HFFc6 (cell line): ENCODE measurements at places on chromosomes 16 and 17. TPM values are rescaled to one million over a fixed set of nuclear protein-coding genes. Genes with fewer than 3 reads are reported as not detected.

The TEX19 gene
- total RNA-seq: not detected in 3 replicates

The SLC16A6 gene
- total RNA-seq: 0.13 to 0.42 TPM (median 0.39 TPM) in 3 replicates

The NPIPB9 gene
- total RNA-seq: 0.16 to 0.42 TPM (median 0.29 TPM) in 3 replicates

The MYH8 gene
- not detected in 3 replicates for total RNA-seq

DNA sequence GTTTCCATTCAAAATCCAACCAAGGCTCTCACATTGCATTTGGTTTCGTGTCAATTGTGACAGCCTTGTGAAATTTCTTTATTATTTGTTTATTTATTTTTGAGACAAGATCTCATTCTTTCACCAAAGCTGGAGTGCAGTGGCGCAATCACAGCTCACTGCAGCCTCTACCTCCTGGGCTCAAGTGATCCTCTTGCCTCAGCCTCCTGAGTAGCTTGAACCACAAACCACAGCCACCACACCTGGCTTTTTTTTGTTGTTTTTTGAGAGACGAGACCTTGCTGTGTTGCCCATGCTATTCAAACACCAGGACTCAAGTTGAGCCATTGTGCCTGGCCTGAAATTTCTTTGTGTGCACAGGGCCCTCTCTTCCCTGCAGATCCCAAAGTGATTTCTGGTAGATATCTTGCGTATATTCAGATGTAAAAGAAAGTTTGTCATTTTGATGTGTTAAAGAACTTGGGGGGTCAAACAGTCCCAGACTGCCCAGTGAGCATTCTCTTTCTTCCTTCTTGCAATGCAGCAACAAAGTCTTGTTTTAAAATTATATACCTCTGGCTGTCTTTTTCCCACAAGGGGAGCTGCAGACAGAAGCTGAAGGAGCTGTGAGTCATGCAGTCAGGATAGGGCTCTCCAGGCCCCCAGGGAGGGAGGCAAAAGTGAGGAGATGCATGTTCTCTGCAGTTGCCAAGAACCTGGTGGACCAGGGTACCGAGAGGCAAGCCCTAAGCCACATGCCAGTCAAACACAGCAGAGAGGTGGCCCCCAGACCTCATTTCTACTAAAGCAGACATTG, 15.5 kb upstream of the USP22 start:
- peaks cover 33% of the 10 kb centered on the region for H3K27me3 ChIP-seq
- no peak overlapping the region for H3K27ac ChIP-seq
- H3K36me3 ChIP-seq: no peaks in the 10 kb centered on the region
- DNase-seq: peak; percentile 48
- no peak overlapping the region for H3K4me3 ChIP-seq
- H3K4me1 ChIP-seq: peaks cover 8% of the 10 kb centered on the region

- no peaks in the 10 kb centered on the region for H3K36me3 ChIP-seq
- peak overlapping the region; percentile 57 for H3K4me3 ChIP-seq
- H3K27ac ChIP-seq: peak overlapping the region; percentile 36; the same call in 1 of the 2 replicates
- H3K4me1 ChIP-seq: peaks cover 7% of the 10 kb centered on the region
- DNase-seq: peak; percentile 43
- H3K27me3 ChIP-seq: peaks cover 11% of the 10 kb centered on the region
These were observed 43.8 kb upstream of the DHX40 start for GRCh38 chr17:59521465-59522126.

- DNase-seq: no peak
- H3K36me3 ChIP-seq: no peaks in the 10 kb centered on the region
- H3K4me3 ChIP-seq: no peak overlapping the region
- H3K27ac ChIP-seq: no peak overlapping the region
- H3K4me1 ChIP-seq: peaks cover 24% of the 10 kb centered on the region
These were observed 470 bp upstream of the GGT6 start for GRCh38 chr17:4560837-4561256.

GRCh38 chr17:58254803-58255202, 16.4 kb downstream of the LPO start:
- no peaks in the 10 kb centered on the region for H3K36me3 ChIP-seq
- DNase-seq: no peak
- H3K4me3 ChIP-seq: no peak overlapping the region
- H3K27me3 ChIP-seq: peaks cover 46% of the 10 kb centered on the region
- no peak overlapping the region for H3K27ac ChIP-seq

DNA sequence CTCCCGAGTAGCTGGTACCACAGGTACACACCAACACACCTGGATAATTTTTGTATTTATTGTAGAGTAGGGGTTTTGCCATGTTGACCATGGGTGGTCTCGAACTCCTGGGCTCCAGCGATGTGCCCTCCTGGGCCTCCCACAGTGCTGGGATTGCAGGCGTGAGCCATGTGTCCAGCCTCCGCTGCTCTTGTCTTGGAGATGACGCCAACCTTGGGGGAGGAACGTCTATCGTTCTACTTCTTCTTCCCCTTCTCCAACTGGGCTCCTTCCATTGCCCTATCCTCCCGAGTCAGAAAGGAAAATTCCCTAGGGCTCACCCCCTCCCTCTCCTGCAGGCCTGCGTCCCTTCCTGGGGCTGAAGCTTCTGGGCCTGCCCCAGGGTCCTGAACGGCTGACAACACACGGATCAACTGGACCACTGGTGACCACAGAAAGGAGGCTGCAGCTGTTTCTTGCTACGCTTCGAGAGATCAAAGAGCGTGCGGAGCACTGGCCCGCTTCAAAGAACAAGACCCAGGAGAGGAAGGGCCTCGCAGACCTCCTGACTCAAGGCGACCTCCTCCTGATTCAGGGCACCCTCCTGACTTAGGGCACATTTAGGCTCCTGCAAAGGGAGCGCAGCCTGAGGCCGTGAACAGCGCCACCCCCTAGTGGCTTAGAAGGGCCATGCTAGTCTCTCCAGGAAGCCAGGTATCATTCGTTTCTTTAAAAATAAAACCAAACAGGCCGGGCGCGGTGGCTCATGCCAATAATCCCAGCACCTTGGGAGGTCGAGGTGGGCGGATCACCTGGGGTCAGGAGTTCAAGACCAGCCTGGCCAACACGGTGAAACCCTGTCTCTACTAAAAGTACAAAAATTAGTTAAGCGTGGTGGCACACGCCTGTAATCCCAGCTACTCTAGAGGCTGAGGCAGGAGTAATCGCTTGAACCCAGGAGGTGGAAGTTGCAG, 48.5 kb upstream of the HELZ start:
- no peak overlapping the region for H3K27ac ChIP-seq
- no peak for DNase-seq
- 0 out of 2 replicates have a peak, but pooled peaks cover 7% of the 10 kb centered on the region for H3K4me1 ChIP-seq
- peaks cover 5% of the 10 kb centered on the region for H3K27me3 ChIP-seq

- no peaks in the 10 kb centered on the region for H3K4me1 ChIP-seq
- H3K27me3 ChIP-seq: peaks cover 4% of the 10 kb centered on the region; the same call in 1 of the 2 replicates
- no peak overlapping the region for H3K27ac ChIP-seq
- H3K4me3 ChIP-seq: no peak overlapping the region
- peaks cover 4% of the 10 kb centered on the region; the same call in 1 of the 2 replicates for H3K36me3 ChIP-seq
These were observed 92.9 kb downstream of the C16orf78 start for GRCh38 chr16:49466529-49466831.
